NCI-H774 (cell line): ENCODE measurements at places on chromosomes 2 and 18.

DNA sequence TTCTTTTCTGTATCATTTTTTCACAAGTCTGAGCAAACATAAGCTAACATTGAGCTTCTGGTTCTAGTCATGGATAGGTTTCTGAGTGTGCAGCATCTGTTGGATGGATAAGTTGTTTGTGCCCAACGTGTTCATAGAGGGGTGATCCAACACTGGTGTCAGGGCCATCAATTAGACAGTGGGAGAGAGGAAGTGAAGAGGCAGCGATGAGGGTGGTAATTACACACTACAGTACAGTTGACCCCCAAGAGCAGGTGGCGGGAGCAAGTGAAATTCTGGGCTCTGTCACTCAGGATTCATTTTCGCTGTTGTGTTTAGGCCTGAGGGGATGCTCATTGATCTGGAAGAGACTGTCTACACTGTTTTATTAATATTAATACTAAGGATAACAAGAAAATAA lies 180.0 kb upstream of the CXCR4 start:
- no peak for DNase-seq

DNA sequence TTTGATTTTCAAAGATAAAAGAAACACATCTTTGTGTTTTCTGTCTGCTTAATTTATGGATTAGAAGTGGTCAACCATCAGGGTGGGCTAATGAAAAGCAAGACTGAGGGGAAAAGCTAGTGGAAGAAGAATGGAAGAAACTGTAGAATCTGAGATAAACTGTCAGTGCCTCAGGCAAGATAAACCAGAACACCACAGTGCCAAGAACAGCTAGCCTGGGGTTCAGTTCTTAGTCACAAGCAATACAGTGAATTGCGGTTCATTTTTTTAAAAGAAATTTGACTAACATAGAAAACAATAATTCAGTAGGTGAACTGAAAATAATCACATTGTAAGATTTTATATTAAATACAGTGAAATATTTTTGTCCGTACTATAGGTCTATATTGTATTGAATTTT lies 22.0 kb upstream of the LNPK start:
- DNase-seq, result no peak

DNA sequence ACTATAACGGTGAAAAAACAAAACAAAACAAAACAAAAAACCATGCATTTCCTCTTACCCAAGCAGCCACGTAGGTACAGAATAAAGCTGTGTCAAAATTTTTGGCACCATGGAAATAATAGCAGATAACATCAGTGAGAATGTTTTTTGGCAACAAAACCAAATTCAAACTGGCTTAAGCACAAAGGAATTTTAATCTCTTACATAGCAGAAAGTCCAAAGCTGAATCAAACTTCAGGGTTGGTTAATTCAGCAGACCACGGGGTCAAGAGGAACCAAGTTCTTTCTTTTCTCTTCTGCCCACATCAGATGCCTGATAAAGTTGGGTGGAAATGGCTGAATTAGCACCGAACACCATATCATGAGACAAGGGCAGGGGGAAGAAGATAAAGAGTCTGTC lies 129.5 kb downstream of the PAX3 start:
- DNase-seq, result no peak

DNA sequence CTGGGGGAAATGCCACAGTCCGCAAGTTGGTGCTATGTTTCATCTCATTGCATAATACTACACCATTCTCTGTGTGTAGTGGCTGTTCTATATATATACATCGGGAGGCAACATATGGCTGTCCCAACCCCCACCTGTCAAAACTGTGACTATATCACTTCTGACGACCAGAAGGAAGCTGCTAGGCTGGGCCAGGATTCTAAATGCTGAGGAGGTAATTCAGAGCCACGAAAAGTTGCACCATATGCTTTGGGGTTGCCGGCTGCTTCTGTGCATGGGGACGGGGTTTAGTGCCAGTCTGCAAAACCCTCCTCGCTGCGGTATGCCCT lies 117.3 kb downstream of the MSH2 start:
- no peak for DNase-seq

GRCh38 chr2:30693821-30694281 lies 113.4 kb downstream of the CAPN13 start:
- no peak for DNase-seq

GRCh38 chr2:119283873-119284331 lies 60.3 kb downstream of the STEAP3 start:
- DNase-seq, result no peak

GRCh38 chr2:147027436-147027835 lies 817.4 kb upstream of the ACVR2A start:
- no peak for DNase-seq
